Sciatic nerve (tissue), 2 donors: ENCODE measurements at places on chromosomes 11 and 22. TPM values are rescaled to one million over a fixed set of nuclear protein-coding genes. Genes with fewer than 3 reads are reported as not detected.

DNA sequence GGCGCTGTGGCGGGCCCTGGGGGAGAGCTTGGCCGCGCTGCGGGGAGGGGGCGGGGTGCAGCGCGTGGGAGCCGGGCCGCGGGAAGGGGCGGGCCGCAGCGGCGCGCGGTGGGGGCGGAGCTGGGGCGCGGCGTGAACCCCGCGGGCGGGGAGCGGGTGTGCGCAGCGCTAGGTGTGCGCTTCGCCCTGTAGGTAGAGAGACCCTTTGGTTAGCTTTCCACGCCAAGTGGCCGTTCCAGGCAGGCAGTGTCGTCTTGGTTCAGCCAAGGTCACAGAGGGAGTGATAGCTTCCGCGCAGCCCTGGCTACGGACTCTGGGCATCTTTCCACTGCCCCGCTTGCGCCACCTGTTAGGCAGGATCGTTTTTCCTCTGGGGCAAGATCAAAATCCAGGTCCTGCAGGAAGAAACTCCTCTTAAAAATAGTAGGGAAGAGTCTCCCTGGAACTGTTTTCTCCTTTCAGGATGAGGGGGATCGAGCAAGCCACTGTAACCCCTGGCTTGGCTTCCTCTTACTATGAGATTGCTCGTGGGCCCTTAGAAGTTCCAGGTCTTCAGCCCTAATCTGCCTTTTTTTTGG lies 434 bp downstream of the BANF1 start:
- no peak for DNase-seq

DNA sequence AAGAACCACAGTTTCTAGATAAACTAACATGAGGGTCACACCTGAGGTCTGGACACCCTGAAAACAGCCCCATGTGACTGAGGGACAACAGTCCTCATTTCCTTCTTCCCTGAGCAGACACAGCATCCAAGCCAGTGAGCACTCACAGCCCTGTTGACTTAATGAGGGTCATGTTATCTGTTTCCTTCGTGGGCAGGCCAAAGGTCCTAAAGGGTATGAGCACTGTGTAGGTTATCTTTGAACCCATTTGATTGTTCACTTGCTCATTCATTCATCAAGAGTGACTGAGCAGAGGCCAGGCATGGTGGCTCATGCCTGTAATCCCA lies 170.7 kb upstream of the B3GAT1 start:
- DNase-seq = no peak

- DNase-seq = no peak
These were observed 16.5 kb downstream of the NCAM1 start for GRCh38 chr11:112977755-112978154.

DNA sequence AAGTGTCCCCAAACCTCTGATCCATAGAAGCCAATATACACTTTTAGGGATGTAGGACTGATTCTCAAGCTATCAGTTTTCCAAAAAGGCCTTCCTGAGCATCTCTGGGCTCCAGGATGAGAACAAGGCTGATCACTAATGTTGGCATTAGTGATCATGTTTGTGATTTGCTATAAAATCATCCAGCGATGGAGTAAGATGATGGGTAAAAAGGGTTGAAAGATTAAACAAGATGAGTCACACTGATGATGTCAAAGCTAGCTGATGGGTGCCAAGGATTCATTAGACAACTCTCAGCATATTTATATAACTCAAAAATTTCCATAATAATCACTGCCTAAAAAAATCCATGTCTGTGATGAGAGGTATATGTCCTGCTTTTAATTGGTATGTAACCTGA lies 42.8 kb downstream of the ZNF280B start:
- no peak for DNase-seq

DNA sequence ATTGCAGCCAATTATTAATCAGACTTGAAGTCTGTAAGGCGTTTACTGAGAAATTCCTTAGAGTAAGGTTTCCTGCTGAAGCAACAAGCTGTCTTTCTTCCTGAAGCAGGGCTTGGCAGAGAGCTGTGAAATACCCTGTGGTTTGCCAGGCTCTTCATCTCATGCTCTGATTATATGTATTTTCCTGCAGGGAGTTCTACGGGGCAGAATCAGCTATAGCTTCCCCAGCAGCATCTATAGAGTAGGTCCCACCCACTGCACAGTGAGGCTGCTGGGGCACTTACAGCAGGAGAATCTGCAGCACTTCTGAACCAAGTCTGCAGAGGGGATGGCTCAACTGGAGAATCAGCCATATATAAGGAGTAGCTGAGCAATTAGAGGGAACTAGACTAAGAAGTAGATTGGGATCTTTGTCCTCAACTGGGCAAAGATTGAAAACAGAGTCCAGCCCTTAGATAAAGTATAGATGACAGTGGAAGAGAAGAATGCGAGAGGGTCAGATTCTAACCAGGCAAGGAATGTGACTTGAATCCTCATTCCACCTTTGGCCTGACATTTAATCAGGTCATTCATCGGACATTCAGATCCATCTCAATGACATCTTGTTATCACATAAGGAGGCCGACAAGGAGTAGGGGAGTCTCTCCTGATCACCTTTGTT lies 37.6 kb downstream of the CNTF start:
- DNase-seq = no peak

DNA sequence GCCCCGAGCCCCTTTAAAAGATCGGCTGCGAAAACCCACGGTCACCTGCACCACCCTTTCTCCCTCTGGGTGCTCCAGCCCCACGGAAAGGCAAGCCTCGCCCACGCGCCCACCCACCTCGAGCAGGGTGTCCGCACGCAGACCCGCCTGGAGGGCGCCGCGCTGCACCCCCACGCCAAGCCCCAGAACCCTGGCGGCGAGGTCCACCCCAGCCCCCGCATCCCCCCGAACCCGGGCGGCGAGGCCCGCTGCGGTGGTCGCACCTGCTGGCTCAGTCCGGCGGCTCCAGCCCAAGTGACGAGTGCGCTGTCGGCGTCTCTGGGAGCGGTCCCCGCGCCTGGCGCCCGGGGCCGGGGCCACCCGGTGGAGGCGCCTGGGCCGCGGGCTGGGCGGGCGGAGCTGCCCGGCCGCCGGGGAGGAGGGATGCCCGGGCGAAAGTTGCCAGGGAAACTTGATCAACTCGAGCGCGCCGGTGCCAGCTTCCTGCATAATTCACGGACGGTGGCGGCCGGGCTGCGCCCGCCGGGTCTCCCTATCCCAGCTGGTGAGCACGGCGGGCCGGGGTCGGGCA lies 1.1 kb downstream of the SHANK2 start:
- no peak for DNase-seq

- DNase-seq = no peak
These were observed 16.0 kb downstream of the TNRC6B start for GRCh38 chr22:40193429-40194421.

GRCh38 chr22:37275622-37276021 lies 6.7 kb upstream of the CYTH4 start:
- DNase-seq = no peak

DNA sequence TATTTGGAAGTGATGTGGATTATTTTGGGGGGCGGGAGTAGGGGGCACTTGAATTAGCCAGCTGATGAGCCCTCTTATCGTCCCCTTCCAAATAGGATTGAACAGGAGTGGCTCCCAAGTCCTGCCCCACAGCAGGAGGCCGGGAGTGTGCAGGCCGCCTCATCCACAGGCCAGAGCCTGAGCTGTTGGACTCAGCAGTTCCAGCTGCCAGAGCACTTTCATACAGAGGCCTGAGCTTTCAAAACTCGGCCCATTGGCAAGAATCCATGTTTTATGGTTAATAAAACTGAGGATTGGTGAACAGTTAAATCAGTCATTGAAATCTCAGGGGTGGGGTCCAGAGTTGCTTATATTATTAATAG lies 9.6 kb downstream of the FAM118A start:
- DNase-seq = no peak

DNA sequence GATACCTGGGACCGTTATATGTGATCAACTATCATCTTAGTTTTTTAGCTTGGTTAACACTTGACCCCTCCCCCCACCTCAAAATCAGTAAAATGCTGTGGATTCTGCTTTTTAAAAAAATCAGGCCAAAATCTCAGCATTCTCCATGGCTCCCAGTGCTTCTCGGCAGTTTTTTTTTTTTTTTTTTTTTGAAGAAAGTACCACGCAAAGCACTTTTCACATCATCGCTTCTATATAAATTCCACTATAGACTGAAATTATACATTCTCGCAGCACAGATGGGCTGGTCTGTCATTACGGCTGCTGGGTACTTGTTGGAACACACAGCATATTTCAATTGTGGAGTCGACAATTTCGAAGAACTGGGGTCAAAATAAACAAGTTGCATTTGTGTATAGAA lies 67.7 kb upstream of the PPARA start:
- no peak for DNase-seq

GRCh38 chr22:40676644-40677043 lies 2.6 kb upstream of the MCHR1 start:
- no peak for DNase-seq

DNA sequence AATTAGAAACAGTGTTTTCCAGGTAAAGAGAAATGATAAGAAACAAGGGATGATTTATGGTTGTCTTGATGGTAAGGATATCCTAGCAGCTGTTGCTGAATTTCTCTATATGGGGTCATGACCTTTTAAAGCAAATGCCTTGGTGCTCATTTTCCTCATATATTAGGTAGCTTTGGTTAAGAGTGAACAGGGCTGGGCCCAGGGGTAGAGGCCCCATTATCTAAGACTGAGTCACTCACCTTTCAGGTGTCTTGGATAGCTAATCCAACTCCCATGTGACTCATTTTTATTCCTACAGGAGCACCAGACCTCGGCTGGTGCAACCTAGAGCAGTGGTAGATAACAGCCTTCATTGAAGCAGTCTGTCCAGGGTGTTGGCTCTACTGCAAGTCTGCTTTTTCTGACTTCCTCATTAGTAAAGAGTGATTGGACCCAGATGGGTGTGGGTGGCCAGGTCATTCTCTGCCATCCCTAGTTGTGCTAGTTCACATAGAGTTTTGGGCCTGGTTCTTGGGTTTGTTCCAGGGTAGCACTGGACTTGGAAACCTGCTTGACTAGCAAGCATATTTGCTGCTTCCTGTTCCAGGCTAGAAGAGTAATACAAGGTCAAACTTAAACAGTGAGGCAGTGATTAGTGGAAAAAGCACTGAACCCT lies 37.4 kb downstream of the CTNND1 start:
- DNase-seq = no peak

GRCh38 chr22:39625569-39626537 lies 55.3 kb downstream of the CACNA1I start:
- no peak for DNase-seq

GRCh38 chr11:6057452-6057851 lies 26.9 kb upstream of the OR56A1 start:
- no peak for DNase-seq

The PICK1 gene
- total RNA-seq = 28.7 TPM

The CCDC134 gene
- 8.4 TPM for total RNA-seq

The MS4A4A gene
- 32.9 TPM for total RNA-seq

The CARD18 gene
- not detected for total RNA-seq

The KRTAP5-9 gene
- 0.40 TPM for total RNA-seq
